Cardiac muscle cell (in vitro differentiated cells and primary cell): ENCODE measurements at places on chromosomes 6 and 20.
A peak's percentile ranks its signal among the peaks of the same experiment; 100 is the strongest.

DNA sequence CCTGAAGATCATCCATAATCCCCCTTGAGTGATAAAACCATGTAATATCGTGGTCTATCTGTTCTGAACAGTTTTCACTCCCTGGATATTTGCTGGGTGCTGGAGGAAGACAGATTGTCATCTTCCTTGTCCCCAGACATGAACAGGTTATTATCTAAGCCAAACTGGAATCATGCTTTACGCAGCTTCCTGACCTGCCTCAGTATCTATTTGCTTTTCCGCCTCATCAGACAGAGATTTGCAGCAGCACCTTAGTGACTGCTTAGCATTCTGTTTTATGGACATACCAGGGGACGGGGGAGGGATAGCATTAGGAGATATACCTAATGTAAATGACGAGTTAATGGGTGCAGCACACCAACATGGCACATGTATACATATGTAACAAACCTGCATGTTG, 124.6 kb downstream of the SLC23A2 start:
- H3K4me1 ChIP-seq: no peaks in the 10 kb centered on the region
- H3K27me3 ChIP-seq: no peaks in the 10 kb centered on the region
- DNase-seq: no peak
- no peak overlapping the region for H3K4me3 ChIP-seq

- H3K4me1 ChIP-seq: no peaks in the 10 kb centered on the region
- no peak for DNase-seq
- no peaks in the 10 kb centered on the region for H3K27me3 ChIP-seq
Measured at GRCh38 chr20:10585308-10585707, 88.5 kb downstream of the JAG1 start.

DNA sequence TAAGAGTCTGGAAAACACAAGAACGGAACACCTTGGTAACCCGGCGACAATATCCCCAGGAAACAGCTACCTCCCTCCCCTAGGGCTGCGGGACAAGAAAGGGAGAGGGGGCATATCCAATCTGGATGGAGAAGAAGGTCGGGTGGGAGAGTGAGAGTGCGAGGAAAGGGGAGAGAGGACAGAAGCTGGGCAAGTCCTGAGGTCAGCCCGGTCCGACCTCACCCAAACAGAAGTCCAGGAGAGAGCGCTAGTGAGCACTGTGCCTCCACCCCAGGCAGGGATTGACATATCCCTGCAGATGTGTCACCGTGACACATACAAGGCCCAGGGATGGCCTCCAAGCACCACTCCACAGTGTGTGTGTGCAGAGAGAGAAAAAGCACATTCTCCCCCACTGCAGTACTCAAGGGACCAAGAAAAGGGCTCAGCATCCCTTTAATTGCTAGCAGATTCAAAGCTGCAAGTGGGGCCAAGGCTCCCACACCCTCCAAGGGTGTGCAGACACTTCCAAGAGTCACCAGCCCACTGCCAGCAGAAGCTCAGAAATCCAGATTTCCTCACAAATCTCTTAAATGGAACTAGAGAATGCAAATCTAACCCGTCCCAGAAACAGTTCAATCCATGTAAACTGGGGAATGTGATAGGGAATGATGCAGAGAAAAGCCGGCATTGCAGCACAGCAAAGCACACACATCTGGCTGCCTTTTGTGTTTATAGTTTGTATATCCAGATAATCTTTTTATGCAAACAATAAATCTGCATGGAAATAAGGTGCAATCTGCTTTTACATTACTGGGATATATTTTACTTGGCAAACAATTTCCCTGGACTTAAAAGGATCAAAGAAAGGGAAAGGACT, 3.1 kb downstream of the PXDC1 start:
- H3K27me3 ChIP-seq: peaks cover 9% of the 10 kb centered on the region
- no peak overlapping the region for H3K27ac ChIP-seq
- H3K4me3 ChIP-seq: no peak overlapping the region
- no peaks in the 10 kb centered on the region for H3K36me3 ChIP-seq
- peak; percentile 75 for DNase-seq
- H3K4me1 ChIP-seq: peaks cover 9% of the 10 kb centered on the region

DNA sequence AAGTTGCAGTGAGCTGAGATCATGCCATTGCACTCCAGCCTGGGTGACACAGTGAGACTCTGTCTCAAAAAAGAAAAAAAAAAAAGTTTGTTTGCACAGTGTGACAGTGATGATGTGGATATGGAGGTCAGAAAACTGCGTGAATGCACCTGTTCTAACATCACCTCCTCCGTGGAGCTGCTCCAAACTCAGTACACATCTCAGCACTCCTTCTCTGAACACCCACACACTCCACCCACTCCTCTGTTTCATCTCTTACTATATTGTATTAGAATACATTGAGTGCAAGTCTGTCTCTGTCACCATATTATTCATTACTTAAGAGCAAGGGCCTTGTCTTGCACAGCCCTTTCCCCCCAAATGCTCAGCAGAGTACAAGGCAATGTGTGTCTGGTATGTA, 51.5 kb upstream of the ENPP4 start:
- H3K36me3 ChIP-seq: no peaks in the 10 kb centered on the region
- H3K27me3 ChIP-seq: no peaks in the 10 kb centered on the region
- DNase-seq: no peak
- no peak overlapping the region for H3K27ac ChIP-seq

- no peak overlapping the region for H3K27ac ChIP-seq
- H3K4me1 ChIP-seq: peaks cover 22% of the 10 kb centered on the region
- no peaks in the 10 kb centered on the region for H3K27me3 ChIP-seq
Measured at GRCh38 chr6:37680668-37681067, 17.0 kb downstream of the MDGA1 start.

DNA sequence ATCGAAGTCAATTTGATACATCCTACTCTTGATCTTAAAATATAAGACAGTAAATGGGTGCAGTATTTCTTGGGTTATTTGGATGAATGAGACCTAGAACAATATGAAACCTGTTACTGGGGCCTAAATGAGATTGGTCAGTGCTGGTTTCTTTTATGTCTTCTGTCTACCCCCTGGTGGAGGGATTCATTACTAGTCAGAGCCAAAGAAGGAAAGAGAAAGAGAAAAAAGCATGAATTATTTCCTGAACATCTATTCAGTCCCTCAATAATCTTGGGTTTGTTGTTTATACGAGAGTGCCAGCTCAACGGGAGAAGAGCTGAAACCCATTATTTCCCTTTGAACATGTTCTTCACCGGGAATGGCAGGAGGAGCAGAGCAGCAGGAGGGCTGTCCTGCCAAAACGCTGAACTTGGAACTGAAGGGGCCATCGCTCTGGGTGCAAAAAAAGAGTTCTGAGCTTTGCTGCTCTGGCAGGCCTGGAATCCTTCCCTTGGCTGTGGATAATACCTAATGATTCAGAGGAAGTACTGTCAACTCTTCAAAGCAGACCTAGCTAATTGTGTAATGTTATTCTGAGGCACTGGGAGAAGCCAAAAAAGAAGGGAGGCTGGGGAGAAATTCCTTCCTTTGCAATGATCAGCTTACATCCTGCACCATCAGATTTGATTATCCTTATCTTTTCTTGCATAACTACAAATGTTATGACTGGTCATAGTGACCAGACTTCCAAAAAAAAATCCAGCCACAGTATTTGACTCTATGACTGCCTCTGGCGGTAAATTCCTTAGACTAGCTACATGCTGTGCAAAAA, 72.0 kb downstream of the BLOC1S5 start:
- no peaks in the 10 kb centered on the region for H3K27me3 ChIP-seq
- no peak overlapping the region for H3K27ac ChIP-seq
- H3K36me3 ChIP-seq: no peaks in the 10 kb centered on the region
- DNase-seq: peak; percentile 94
- H3K4me1 ChIP-seq: no peaks in the 10 kb centered on the region

DNA sequence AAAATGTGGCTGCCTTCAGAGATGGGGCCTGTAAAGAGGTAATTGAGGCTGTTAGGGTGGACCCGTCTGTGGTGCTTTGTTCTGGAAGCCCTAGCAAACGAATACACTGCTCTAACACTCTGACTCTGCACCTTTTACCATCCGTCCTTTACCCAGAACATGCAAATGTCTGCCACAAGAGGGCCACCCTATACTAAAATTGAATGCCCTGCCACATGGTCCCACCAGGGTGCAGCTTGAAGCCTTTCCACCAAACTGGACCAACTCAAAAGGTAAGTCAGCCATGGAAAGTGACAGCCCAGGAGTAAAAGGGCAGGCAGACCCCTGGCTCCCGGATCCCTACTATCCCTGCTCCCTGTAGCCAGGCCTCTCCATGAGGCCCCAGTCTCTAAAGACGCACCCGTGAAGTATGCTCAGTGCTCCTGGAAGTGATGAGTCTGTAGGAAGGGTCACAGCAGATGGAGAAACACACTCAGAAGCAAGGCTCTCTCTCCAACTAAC, 5.8 kb upstream of the BFSP1 start:
- no peaks in the 10 kb centered on the region for H3K27me3 ChIP-seq
- H3K4me1 ChIP-seq: peaks cover 6% of the 10 kb centered on the region
- H3K36me3 ChIP-seq: no peaks in the 10 kb centered on the region
- DNase-seq: peak; percentile 86

DNA sequence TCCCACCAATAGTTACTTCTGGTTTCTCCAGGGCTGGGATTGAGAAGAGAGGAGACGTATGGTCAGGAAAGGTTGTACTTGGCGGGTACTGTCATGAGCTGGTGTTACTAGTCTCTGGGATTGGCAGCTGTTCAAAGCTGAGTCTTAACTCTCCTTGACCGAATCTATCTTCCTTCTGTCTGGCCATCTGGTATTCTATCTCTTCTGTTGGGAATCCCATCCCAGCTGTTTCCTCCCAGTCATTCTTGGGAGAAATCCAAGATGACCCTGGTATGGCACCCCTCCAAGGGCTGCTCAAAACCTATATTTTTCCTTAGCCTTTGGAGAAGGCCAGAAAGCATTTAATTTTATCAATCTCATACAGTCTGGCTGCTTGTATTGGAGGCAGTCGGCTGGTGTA, 287.0 kb upstream of the CHD6 start:
- H3K4me3 ChIP-seq: no peak overlapping the region
- H3K36me3 ChIP-seq: no peaks in the 10 kb centered on the region
- H3K27ac ChIP-seq: no peak overlapping the region

- H3K27me3 ChIP-seq: peaks cover 100% of the 10 kb centered on the region
- H3K27ac ChIP-seq: no peak overlapping the region
- H3K36me3 ChIP-seq: no peaks in the 10 kb centered on the region
- peak overlapping the region; percentile 27 for H3K4me3 ChIP-seq
- peaks cover 28% of the 10 kb centered on the region for H3K4me1 ChIP-seq
Measured at GRCh38 chr6:166168616-166169548, 1.2 kb upstream of the TBXT start.

GRCh38 chr6:112279031-112279935, 24.9 kb upstream of the LAMA4 start:
- H3K4me3 ChIP-seq: no peak overlapping the region
- no peaks in the 10 kb centered on the region for H3K36me3 ChIP-seq
- peaks cover 40% of the 10 kb centered on the region for H3K4me1 ChIP-seq
- no peaks in the 10 kb centered on the region for H3K27me3 ChIP-seq
- no peak overlapping the region for H3K27ac ChIP-seq

GRCh38 chr6:42940493-42941045, 11.3 kb downstream of the CNPY3 start:
- no peaks in the 10 kb centered on the region for H3K4me1 ChIP-seq
- no peaks in the 10 kb centered on the region for H3K27me3 ChIP-seq
- H3K4me3 ChIP-seq: no peak overlapping the region

DNA sequence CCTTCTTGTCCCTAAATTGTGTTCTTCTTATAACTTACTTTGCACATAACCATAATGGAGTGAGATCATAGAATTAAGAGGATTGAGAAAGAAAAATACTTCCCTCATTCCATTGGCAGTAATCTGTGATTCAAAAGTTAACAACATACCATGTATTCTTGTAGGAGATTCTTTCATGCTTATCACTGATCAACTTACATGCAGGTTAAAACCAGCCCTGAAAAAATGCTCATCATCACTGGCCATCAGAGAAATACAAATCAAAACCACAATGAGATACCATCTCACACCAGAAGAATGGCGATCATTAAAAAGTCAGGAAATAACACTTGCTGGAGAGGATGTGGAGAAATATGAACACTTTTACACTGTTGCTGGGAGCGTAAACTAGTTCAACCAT, 36.5 kb upstream of the GFRAL start:
- no peak for DNase-seq
- no peak overlapping the region for H3K27ac ChIP-seq
- no peaks in the 10 kb centered on the region for H3K4me1 ChIP-seq
- H3K27me3 ChIP-seq: no peaks in the 10 kb centered on the region
- no peaks in the 10 kb centered on the region for H3K36me3 ChIP-seq

DNA sequence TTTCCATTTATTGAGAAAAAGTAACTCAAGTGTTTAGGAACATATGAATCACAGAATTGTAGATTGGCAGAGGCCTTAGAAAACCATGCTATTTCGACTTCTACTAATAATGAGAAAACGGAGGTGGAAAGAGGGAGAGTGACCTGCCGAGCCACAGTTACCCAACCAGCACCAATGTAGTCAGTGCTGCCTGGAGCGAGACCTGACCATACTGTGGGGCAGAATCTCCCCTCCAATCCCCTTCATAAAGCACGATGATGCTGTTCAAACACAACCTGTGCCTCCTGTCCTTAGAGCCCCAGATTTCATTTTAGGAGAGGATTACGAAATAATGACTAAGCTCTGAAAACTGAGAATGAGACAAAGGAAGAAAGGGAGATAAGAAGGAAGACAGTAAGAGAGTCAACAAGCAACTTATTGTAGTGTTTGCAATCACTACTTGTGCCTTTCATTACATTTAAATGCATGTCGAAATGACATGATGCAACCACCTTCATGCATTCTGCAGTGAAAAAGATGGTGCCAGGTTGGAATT, 70.6 kb downstream of the ATXN1 start:
- no peaks in the 10 kb centered on the region for H3K36me3 ChIP-seq
- H3K4me1 ChIP-seq: no peaks in the 10 kb centered on the region
- no peaks in the 10 kb centered on the region for H3K27me3 ChIP-seq
- no peak overlapping the region for H3K27ac ChIP-seq

DNA sequence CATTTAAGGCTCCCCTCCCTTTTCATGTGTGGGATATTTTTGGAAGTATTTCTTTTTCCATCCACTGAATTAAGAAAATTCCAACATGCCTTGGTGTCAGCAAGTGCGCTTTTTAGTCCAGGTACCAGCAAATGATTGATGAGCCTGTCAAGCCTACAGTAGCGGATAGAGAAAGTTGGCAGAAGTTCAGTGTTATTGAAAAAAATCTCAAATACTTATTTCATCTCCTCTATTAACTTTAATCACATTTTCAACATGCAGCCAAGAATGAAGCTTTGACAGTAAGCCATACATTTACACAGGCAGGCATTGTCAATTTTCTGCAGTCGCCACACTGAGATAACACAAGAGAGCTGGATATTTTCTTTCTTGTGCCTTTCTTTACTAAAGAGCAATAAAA, 50.4 kb downstream of the BLOC1S5 start:
- no peak overlapping the region for H3K27ac ChIP-seq
- no peaks in the 10 kb centered on the region for H3K27me3 ChIP-seq
- no peaks in the 10 kb centered on the region for H3K4me1 ChIP-seq
- no peak for DNase-seq

GRCh38 chr20:44911264-44911921, 1.5 kb downstream of the PABPC1L start:
- no peak overlapping the region for H3K27ac ChIP-seq
- H3K36me3 ChIP-seq: peaks cover 12% of the 10 kb centered on the region
- DNase-seq: peak; percentile 77
- no peaks in the 10 kb centered on the region for H3K4me1 ChIP-seq
- no peaks in the 10 kb centered on the region for H3K27me3 ChIP-seq
- H3K4me3 ChIP-seq: no peak overlapping the region

GRCh38 chr20:64159286-64159680, 5.0 kb upstream of the MYT1 start:
- H3K4me3 ChIP-seq: no peak overlapping the region
- H3K27ac ChIP-seq: no peak overlapping the region
- H3K4me1 ChIP-seq: no peaks in the 10 kb centered on the region

- H3K27ac ChIP-seq: no peak overlapping the region
- H3K27me3 ChIP-seq: no peaks in the 10 kb centered on the region
- no peaks in the 10 kb centered on the region for H3K4me1 ChIP-seq
- H3K36me3 ChIP-seq: no peaks in the 10 kb centered on the region
- DNase-seq: no peak
- no peak overlapping the region for H3K4me3 ChIP-seq
Measured at GRCh38 chr20:52761867-52762266, 210.3 kb upstream of the TSHZ2 start.
